ENCODE measurements at places on chromosomes 2 and 18. TPM values are rescaled to one million over a fixed set of nuclear protein-coding genes. Genes with fewer than 3 reads are reported as not detected.

The C18orf54 gene
- 2.6 TPM for total RNA-seq

- no peak for DNase-seq
These were observed 49.2 kb downstream of the BCL2L11 start for GRCh38 chr2:111169924-111170323.

The ZNF407 gene
- total RNA-seq, result 14.3 TPM

GRCh38 chr18:26804519-26804918 lies 61.0 kb downstream of the AQP4 start:
- DNase-seq, result peak; percentile 17

The SULT1C4 gene
- total RNA-seq, result 4.2 TPM

DNA sequence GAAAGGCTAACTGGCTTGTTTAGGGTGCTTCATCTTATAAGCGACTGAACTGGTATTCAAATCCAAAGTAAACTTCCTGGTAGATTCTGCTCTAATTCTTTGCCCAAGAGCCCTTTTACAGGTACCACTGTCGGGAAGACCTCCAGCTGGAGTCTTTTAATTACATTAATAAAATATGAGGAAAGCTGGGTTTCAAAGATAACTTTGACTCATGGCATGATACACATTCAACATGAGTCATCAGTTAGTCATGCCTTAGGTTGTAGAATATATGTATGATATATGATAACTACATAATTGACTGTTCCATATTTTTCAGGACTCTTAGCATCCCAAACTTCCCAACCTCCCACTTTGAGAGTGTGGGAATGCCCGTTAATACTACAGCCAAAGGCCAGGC lies 32.3 kb downstream of the ZCCHC2 start:
- DNase-seq, result no peak

- DNase-seq, result no peak
These were observed 162.2 kb upstream of the TWIST2 start for GRCh38 chr2:238685713-238686112.

The ABCG8 gene
- not detected for total RNA-seq

GRCh38 chr2:71449343-71449742 lies 4.0 kb upstream of the DYSF start:
- DNase-seq, result no peak

GRCh38 chr2:51107841-51108240 lies 75.9 kb upstream of the NRXN1 start:
- DNase-seq, result no peak

DNA sequence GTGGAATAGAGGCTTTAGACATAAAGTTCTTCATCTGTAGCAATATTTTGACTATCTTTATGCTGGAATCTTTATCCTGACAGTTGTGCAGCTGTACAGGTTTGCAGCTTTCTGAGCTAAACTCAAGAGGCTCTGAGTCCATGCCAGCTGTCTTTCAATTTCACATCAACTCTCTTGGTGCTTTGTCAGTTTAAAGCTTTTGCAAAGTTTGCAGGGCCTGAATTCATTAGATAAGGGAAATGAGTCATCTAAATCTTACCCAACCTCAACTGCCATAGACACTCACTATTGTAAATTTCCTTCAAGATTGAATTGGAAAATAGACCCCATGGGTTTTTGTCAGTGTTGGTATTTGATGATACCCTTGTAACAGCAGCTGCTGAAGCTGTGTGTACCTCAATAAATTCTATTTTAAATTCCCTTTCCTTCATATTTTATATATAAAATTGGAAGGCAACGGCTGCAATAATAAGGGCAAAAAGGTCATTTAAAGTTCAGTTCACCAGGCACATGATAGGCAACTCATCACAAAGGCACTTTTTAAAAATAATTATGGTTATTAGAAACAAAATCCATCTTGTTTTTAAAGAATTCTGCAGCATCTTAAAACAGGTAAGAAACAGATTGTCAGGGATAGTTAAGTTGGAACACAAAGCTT lies 169.9 kb upstream of the SLC39A10 start:
- no peak for DNase-seq

DNA sequence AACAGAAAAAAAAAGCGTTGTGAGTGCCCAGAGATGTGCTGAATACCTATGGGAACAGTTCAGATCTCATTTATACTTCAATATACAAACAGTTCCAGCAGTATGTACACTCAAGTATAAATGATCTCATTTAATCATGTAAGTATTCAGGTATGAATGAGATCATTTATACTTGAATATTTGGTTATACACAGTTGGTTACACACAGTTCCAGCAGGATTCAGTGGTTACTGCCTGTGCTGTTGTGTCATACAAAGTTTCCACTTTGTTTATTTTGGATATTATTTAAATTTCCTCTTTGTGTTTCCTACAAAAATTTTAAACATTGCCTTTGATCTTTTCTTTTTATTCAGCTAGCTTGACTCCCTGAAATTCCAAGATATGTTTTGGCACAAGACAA lies 293.5 kb upstream of the SLC39A10 start:
- no peak for DNase-seq

DNA sequence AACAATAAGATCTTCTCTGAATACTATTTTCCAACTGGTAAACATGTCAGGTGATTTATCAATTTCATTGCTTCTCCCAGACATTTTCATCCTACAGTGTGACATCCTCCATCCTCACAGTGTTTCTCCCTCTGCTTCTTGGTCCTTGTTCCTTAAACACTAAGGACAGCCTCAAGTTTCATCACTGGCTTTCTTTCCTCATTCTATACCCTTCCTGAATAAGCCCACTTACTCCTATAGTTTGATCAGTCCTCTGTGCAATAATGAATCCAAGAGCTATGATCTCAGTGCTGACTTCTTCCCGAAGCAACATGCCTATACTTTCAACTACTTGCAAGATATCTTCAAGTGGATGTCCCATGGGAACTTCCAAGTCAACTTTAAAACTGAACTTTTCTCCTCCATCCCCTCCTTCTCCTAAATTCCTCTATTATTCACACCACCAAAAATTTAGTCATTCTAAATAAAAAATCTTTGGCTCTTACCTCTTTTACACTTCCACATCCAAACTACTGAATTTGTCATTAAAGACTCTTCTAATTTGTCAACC lies 87.6 kb downstream of the FAM228A start:
- no peak for DNase-seq

The IL18R1 gene
- 3.1 TPM for total RNA-seq

- DNase-seq, result no peak
These were observed 342.7 kb downstream of the RND3 start for GRCh38 chr2:150144546-150145298.

The SP5 gene
- not detected for total RNA-seq

The AQP12A gene
- 29.6 TPM for total RNA-seq

The HOXD13 gene
- not detected for total RNA-seq

GRCh38 chr18:8478166-8478967 lies 130.9 kb upstream of the RAB12 start:
- DNase-seq, result peak; percentile 52

DNA sequence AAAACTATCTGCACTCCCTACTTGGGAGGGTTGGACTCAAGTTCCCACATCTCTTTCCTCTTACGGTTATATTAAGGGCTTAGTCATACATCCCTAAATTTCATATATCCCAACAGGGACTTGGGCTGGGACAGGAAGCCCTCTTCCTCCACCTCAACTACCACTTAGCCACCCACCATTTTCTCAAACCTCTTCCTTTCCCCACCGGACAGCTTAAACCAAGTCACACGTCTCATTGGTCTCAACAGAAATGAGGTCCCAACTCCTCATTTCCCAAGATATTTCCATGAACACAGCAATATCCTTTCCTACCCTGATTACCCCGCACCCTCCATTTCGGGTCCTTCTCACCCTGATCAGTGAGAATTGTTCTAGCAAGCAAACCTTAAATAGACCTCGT lies 736 bp downstream of the ZSCAN30 start:
- DNase-seq, result no peak

- DNase-seq, result no peak
These were observed 280.7 kb upstream of the HNRNPA3 start for GRCh38 chr2:176931588-176932563.

DNA sequence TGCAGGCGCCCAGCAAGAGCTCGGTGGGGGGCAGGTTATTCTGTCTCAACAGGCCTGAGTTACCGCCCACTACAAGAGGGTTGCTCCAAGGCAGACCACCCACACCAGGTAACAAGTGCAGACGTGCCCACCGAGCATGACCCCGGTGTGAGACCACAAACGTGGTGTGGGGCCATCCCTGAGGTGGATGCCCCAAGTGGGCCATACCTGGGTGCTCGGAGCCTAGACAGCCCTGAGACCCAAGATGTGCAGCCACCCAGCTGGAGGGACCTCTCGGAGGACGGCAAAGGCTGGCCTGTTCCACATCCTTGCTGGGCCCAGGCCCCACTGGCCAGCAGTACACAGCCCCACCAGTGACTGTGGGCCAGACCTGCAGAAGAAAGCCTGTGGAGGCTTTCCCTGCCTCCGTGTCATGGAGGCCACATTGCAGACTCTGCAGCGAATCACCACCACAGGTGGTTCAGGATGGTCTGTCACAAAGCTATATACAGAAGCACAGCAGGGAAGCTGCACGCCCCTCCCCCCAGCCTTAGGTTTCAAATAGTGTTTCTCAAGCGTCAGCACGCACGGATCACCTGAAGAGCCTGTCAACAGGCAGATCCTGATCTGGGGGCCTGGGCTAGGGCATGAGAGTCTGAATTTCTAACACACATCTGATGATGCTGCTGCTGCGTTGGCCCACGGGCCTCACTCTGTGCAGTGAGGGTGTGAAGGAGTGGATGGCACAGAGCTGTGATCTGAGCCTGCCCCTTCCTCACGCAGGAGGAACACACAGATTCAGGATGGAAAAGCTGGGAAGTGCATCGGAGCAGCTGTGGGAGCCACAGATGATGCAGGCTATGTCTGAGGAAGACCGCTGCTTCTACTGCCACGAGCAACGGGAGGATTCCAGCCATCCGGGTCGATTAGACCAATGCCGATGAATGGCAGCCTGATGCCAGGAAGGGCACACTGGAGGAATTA lies 96.8 kb downstream of the UXS1 start:
- DNase-seq, result no peak

- peak; percentile 39 for DNase-seq
These were observed 375.0 kb downstream of the CTNNA2 start for GRCh38 chr2:79887747-79888374.

The CNDP1 gene
- total RNA-seq, result not detected

GRCh38 chr2:12717191-12718014 lies 667 bp downstream of the TRIB2 start:
- DNase-seq, result peak; percentile 63

DNA sequence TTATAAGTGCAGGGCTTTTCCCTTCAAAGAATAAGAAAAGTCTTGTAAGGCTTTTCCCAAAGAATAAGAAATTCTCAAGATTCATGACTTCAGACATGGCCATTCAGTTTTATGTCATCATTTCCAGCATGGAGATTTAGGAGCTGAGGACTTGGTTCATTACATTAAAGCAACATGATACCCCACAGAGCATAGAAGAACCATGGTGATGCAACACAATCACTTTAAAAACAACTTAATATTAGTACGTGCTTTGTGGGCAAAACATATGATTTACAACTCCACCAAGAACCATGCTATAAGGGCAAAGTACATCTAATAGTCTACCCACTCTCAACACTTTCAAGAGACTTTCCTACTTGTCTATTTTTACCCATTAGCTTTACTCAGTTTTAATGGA lies 214.4 kb downstream of the SRBD1 start:
- no peak for DNase-seq

DNA sequence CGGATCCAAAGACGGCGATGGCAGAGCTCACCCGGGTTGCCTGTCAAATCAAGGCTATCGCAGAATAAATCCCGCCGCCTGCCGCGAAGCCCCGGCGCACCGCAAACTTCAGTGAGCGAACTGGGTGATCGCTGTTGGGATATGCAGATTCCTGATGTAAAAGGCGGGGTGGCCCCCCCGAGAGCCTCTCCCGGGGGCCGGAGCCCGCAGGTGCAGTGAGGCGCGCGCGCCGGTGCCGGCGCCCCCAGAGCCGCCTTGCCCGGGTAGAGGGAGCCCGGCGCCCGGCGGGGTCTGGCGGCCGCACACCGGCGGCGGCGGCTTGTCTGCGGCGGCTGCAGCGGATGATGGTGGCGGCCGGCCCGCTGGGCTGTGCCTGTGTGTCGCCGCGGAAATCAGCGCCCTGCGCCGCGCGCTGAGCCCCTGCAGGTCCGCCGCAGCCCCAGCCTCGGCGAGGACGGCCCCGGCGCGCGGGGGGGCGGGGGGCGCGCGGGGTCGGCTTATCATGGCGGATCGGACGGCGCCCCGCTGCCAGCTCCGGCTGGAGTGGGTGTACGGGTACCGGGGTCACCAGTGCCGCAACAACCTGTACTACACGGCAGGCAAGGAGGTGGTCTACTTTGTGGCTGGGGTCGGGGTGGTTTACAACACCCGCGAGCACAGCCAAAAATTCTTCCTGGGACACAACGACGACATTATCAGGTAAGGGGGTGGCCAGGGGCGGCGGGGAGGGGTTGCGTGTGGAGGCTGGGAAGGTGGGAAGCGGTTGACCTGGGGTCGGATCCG lies 1.3 kb downstream of the EML6 start:
- peak; percentile 16 for DNase-seq

DNA sequence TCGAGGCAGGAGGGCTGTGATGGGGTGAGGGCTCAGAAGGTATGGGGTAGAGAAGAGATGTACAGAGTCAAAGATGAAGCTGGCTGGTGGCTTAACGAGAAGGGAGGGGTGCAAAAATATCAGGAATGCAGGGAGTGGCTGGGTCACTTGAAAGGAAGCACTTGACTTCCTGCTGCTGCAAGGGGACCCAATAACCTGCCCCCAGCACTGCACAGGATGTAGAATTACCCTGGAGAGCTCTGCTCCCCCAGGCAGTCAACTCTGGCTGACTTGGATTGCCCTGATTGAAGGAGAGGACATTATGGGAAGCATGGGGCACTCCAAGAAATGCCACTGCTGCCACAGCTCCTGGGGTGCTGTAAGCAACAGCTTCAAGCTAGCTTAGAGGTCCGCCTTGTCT lies 41.8 kb downstream of the CFAP221 start:
- DNase-seq, result no peak

DNA sequence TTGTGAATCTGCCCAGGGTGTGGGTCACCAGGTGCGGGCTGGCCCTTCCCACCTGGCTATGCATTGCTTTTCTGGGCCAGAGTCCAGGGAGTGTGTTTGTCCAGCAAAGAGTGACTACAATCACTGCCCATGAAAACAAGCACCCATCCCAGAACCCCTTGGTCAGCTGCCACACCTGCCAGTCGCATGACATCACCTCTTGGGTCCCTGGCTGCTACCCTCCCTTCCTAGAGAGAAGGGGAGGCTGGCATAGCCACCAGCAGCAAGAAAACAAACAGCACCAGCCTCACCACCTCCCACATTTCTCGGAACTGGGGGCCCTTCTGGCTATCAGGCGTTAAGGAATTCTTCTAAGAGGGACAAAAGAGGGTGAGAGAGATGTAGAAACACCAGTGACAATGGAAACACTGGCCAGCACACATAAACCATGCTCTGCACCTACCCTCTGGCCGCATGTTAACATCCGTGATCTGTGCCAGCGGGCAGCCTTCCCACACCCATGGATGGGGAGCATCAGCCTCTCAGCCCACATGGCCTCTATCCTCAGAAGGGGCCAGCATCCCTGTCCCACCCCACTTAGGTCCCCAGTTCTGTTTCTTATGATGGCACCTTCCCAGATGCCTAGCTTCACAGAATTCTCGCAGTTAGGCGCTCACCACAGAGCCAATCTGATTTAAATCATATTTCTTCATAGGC lies 109.7 kb upstream of the GLI2 start:
- DNase-seq, result peak; percentile 92
